ENCODE measurements at places on chromosomes 3 and 15.

DNA sequence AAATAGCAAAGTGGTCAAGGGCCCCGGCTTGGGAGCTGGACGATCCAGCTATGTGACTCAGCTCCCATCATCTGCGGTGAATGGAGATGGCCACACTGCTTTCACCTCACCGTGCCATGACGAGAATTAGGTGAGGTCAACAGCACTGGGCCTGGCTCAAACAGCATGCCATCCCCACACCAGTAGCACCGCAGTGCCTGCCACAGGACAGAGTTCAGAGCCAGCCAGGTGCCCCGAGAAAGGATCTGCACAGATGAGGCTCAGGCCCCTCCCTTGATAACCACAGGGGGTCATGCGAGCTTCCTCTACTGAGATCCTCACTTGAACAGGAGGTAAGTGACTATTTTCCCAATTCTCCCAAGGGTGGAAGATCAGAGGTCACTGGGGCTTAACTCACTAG lies 29.4 kb downstream of the ZXDC start:
- DNase-seq = no peak

- no peak for DNase-seq
Observed at GRCh38 chr3:2984831-2985220, 125.3 kb downstream of the IL5RA start.

- DNase-seq = no peak
Observed at GRCh38 chr3:115245438-115245837, 98.3 kb upstream of the ZBTB20 start.

GRCh38 chr15:67945951-67946700 lies 106.3 kb upstream of the RNU6-1 start:
- DNase-seq = no peak

GRCh38 chr3:196399485-196399945 lies 32.7 kb downstream of the UBXN7 start:
- no peak for DNase-seq

Measured in stimulated activated CD4-positive, alpha-beta T cell treated with anti-CD3 and anti-CD28 coated beads, Interleukin-15, amount 100 ng/mL, for 1 hour (primary cell).